ENCODE measurements at places on chromosomes 4 and X.
A peak's percentile ranks its signal among the peaks of the same experiment; 100 is the strongest.

DNA sequence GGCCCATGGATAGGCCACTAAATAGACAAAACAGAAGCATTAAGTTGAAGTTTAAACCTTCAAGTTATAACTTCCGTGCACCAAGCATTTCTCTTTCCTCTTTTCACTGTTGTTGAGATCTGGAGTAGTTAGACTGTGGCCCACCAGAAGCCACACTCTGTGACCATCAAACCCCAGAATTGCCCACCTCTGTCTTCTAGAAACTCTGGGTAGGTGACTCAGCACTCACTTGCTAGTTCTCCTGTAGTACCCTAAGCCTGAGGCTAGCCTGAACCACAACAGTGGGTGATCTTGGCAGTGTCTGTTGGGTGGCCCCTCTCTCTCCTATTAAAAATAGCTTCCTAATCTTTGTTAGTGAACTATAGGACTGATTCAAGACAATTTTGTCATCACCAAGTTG is 24.6 kb upstream of the CD40LG start:
- no peak for DNase-seq

- DNase-seq = no peak
Observed at GRCh38 chr4:48134081-48134480, at the start of gene TXK. Gene TXK (minus strand): TSS chr4:48134250. CDS start chr4:48134170, 80 bp downstream.

DNA sequence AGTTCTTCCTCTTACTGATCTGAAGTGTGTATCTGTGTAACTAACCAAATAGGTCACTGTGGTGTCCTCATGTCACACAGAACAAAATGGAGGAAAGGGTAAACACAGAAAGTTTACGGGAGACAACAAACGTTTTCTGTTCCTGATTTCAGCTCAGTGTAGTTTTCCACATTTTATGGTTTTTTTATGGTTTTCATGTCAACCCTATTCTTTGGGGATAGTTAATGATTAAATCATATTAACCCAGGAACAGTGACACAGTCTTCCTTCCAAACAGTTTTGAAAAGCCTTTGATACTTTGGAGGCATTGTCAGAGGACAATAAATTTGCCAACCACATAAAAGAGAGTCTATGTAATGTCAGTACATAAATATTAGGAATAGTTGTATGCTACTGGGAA is 4.2 kb downstream of the LNX1 start:
- no peak for DNase-seq

DNA sequence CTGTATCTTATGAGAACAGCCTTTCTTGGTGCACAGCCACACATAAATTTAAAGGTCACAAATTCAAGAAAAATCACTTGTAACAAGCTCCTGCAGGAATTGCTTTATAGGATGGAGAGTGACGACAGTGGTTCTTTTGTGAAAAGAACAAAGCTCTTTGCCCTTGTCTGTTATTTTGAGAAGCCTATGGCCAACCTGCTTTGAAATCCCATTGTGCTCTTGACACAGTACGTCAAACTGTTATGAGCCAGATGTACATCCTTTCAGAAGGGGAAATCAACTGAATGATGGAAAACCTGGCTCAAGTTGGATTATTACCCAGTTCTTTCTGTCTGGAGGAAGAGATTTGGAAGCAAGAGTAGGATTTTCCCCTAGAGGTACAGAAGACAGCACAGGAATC is 1454.2 kb downstream of the ARAP2 start:
- DNase-seq = no peak

GRCh38 chr4:76430519-76431388 is 4.3 kb upstream of the SHROOM3 start:
- peak; percentile 58 for DNase-seq

DNA sequence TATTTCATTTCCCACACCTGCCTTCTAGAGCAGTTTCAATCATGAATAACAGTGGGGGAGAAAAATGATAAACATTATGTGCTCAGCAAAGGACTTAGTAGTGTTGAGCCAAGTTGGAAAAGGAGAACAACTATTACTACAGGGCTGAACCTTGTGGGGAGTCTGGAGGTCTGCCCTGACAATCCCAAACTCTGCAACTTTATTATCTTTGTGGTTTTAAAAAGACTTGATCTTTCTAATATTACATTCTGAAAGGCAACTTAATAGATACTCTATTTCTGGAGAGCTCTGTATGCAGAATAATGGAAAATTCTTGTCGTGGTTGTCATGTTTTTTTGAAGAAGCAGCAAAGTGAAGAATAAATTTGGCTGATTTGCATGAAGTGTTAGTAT is 116.1 kb downstream of the SPCS3 start:
- DNase-seq = no peak

DNA sequence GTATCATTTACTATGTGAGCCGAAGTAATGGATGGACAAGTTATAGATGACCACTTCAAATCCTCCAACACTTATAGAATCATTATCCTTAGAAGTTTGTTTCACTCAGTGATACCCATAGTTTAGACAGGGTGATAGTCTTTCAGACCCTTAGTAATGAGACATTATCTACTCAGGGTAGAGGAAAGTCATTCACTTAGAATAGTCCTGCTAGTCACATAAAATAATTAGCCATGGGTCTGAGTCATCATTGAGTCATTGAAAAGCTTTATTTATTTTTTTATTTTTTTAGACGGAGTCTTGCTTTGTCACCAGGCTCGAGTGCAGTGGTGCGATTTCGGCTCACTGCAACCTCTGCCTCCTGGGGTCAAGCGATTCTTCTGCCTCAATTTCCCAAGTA is 321.7 kb upstream of the FSTL5 start:
- no peak for DNase-seq

DNA sequence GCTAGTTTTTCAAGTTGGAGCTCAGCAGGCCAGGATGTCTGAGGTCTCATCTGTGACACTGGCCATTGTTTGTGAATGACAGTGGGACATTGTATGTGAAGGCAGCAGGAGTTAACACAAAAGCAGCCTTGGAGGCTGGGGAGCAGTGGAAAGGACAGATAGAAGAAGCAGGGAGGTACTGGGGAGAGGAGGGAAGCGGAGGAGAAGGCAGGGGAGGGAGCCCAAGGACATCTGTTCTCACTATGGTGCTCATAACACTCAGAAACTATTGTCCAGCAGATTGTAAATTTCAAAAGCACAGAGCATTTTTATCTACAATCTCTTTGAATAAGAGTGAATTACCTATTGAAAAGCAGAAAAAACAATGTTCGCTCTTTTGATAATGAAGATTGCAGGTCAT is 253.6 kb upstream of the DIPK2B start:
- DNase-seq = no peak

DNA sequence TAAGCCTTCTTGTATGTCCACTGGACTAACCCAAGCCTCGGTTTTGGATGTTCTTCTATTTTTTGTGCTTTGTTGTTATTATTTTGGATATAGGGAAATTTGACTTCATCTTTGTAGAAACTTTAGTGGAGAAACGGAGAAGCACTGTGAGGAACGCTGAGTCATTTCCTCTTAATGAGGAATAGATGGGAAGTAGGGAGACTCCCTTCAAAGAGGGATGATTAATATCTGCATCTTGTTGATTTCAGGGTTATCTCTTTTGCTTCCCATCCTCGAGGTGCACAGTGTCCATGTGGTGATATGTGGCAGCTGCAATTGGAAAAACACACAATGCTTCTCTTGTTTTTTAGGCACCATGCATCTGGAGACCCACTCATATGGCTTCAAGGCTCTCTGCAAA is 1147.9 kb downstream of the NLGN4X start:
- DNase-seq = no peak

GRCh38 chr4:74625981-74626380 is 168.3 kb downstream of the BTC start:
- no peak for DNase-seq

GRCh38 chr4:5916229-5916628 is 23.3 kb upstream of the CRMP1 start:
- no peak for DNase-seq

DNA sequence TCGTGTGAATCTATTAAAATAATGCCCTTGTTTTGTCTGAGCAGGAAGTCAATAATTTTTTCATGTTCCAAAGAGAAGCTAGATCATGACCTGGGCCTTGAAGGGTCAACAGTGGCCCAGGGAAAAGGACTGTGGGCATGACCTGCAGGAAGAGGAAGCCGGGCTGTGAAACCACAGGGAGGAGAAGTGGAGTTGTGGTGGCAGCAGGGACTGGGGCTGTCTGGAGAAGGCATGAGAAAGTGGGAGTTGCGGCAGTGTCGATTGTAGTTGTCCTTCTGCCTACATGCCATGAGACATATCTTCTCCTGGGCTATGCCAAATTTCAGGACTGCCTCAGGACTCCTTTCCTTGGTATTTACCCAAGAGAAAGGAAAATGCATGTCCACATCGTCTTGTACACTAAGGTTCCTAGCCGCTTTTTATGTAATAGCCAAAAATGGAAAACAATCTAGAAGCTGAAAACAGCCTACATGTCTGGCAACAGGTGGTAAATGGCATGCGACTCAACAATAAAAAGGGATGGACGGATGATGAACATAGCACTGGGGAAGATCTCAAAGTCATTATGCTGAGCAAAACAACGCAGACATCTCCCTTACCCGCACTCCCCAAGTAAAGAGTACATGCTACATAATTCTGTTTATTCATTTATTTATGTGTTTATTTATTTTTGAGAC is 13.6 kb upstream of the PTTG2 start:
- DNase-seq = no peak

GRCh38 chrX:20333672-20334071 is 67.0 kb upstream of the RPS6KA3 start:
- DNase-seq = no peak

DNA sequence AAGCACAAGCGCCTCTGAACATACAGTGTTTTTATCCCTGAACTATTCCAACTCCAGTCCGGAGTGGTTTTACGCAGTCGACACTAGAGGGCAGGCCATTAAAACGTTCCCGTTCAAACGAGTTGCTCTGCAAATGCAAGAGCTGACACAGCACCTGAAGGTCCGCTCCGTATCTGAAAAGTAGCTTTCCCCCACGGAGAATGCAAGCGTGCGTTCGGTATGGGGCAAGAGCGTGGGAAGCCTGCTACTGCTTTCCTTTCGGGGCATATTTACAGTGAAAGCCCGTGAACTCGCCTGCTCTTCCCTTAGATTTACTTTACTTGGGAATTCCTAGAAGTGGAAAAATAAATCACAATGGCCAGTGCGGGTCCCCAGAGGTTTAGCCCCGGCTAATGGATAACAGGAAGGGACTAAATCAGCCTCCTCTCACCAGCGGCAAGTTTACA is 190.8 kb downstream of the TSPAN5 start:
- DNase-seq = peak; percentile 75

DNA sequence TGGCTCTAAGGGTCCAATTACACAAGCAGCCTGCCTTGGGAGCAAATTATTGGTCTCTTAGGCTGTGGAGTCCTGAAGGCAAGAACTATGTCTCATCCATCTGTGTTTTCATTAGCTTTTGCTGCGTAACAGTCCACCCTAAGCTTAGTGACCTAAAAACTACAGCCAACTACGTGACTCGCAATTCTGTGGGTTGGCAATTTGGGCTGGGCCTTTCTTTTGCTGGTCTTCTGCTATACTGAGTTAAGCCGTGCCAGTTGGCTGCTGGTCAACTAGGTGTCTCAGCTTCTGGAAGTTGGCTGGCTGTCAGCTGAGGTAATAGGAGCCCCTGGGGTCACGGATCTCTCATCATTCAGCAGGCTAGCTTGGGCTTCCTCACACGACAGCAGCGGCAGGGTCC is 205.6 kb upstream of the S100G start:
- DNase-seq = no peak

DNA sequence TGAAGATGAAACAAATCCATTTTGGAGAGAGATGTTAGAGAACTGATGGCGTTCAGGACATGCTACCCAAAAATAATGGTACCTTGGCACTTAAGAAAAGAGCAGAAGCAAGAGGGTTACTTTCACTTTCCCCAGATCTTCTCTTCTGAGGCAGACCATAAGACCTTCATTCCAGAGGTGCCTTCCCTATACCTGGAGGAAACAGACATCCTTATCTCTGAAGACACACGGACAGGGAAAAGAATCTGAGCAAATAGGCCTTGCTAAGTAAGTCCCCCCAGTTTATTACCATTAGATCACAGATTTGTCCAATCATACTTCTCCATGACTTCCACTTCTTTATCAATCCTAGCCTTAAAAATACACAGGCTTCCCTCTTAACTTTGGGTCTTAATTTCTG is 2.0 kb upstream of the FGF2 start:
- DNase-seq = no peak

DNA sequence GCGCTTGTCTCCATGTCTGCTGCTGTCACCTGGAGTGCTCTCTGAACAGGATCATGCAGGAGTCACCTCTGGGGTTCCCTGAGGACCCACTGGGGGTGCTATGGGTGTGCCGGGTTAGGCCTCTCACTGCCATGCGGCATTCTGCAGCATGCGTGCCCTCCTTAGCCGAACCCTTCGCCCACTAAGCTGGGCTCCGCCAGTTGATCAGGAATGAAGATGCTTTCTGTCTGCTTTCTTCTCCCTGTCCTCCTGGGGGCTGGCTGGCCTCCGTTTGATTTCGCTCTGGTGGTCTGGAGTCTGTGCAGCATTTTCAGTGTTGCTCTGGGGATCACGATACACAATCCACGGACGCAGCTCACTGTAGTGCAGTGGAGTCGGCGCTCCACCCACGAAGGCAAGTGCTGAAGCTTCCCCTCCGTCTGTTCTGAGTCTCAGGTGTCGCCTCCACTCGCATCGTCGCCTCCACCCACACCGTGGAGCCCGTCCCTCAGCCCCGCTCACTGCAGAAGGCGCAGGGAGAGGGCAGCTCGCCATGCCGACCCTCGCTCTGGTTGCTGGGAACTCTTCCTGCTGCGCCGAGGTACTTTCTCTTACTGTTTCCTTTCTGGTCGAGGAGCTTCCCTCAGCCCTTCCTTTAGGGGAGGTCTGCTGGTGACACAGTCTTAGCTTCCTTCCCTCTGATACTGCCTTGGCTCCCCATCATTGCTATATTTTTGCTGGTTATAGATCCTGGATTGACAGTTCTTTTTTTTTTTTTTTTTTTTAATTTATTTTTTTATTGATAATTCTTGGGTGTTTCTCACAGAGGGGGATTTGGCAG is 29.2 kb downstream of the LETM1 start:
- DNase-seq = no peak
